ENCODE measurements at places on chromosomes 13 and 19. TPM values are rescaled to one million over a fixed set of nuclear protein-coding genes. Genes with fewer than 3 reads are reported as not detected.

- DNase-seq: peak; percentile 54
Measured at GRCh38 chr13:98843482-98843877, 91.0 kb upstream of the SLC15A1 start.

PALM3 gene
- 0.18 TPM for total RNA-seq

- DNase-seq: no peak
Measured at GRCh38 chr13:82248762-82249161, 1633.5 kb downstream of the SLITRK1 start.

GRCh38 chr13:25501231-25501630, 129.5 kb downstream of the ATP8A2 start:
- no peak for DNase-seq

TMEM221 gene
- 1.0 TPM for total RNA-seq

C19orf73 gene
- 0.35 TPM for total RNA-seq

C19orf85 gene
- total RNA-seq: not detected

TNFSF13B gene
- total RNA-seq: 1.7 TPM

PDCD5 gene
- total RNA-seq: 124 TPM

DNA sequence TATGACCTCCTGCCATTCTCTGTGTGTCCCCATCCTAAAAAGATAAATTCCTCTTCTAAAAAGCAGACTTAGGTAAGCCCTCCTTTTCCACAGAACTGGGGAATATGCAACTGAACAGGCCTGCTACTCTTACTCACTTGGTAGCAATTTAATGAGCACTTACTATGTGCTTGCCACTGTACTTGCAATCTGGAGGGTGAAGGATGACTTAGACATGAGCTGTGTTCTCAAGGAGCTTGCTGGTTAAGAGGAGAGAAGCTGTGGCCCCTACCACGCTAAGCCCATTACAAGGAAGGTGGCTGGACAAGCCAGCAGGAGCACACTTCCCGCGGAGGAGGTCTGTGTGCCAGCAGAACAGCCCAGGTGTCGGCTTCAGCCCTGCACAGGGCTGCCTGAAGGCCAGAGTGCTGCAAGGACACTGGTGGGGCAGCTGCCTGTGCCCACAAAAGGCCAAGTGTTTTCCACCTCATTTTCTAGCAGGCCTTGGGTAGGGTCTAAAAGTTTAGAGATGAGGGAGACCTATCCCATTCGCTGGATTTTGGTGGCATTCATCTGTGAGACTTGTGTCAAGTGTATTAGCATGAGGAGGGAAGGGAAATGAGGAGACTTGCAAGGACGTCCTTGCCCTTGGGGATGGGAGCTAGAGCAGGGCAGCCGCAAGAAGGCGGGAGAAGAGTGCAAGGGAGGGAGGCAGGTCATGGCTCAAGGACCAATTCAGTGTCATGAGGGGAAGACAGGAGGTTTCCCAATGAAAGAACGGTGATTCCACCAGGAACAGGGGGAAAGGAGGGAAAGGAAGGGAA, 52.0 kb downstream of the COL4A1 start:
- DNase-seq: no peak

KCTD4 gene
- total RNA-seq: 0.04 TPM

DNA sequence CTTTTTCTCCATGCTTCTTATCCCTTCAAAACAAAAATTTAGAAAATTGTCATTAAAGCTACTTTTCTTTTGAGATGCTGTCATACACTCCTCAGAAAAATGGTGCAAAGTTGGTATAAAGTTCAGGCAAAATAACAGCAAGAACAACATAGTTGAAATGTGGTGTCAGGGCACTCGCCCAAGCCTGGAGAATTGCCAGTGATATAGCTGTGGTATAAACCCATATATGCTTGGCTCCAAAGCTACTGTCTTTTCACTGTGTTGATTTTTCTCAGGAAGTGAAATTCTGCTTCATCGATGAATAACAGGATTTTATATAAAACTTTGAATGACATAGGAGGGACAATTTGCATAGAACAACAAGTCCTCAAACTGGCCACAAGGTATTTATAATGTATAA, 2532.9 kb downstream of the PCDH9 start:
- peak; percentile 1 for DNase-seq

DNA sequence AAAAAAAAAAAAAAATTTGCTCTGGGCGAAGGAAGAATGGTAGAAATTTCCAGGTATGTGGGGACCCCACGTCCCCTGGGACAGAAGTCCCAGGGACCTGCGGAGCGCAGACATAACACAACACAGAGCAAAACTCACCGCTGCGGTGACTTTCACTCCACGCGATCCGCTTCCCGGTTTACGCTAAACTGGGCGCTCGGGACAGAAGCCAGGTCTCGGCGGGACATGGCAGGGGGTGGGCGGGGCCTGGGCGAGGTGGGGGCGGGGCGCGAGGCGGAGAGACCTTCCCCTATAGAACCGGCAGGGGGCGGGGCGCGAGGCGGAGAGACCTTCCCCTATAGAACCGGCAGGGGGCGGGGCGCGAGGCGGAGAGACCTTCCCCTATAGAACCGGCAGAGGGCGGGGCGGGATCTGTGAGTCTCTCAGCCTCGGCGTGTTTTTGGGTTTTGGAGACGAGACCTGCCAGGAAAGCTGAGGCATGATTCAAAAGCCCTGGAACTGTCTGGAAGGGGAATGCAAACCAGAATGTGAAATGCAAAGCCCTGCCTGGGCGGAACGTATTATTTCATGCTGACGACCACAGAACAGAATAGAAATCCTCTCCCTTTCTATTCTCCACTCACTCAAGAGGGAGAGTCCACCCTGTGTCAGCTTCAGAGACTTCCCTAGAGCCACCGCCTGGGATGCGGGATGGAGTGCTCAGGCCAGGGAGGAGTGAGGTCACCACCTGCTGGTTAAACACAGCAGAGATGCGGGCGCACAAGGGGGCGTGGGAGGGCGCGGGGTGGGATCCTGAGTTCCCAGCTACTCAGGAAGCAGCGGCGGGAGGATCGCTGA, 20.2 kb upstream of the ERVV-1 start:
- peak; percentile 91 for DNase-seq

- peak; percentile 80 for DNase-seq
Measured at GRCh38 chr19:42246143-42246921, 3.9 kb upstream of the GSK3A start.
